Testis (tissue), 5 donors: ENCODE measurements at places on chromosomes 7 and 10. TPM values are rescaled to one million over a fixed set of nuclear protein-coding genes. Genes with fewer than 3 reads are reported as not detected.

GRCh38 chr7:142788303-142789289 is 17.8 kb downstream of the PRSS2 start:
- DNase-seq = peak; percentile 31

- no peak for DNase-seq
Observed at GRCh38 chr10:33150146-33150545, 184.3 kb downstream of the NRP1 start.

DNA sequence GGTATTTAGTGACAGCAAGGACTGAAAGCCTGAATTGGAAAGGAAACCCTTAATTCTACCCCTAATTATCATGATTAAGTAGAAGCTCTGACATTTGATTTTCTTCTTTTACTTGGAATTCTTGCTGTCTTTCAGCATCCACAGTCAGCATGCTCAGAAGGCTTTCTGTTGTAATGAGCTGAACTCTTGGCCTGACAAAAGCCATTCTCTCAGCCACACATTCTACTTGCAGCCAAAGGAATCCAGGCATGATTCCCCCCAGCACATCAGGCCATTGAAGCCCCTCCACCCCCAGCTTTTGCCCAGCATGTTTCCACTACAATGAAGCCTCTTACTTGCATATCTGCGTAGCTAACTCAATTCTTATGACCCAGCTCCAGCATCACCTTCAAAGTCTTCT is 94.3 kb upstream of the FRMD4A start:
- DNase-seq = no peak

DNA sequence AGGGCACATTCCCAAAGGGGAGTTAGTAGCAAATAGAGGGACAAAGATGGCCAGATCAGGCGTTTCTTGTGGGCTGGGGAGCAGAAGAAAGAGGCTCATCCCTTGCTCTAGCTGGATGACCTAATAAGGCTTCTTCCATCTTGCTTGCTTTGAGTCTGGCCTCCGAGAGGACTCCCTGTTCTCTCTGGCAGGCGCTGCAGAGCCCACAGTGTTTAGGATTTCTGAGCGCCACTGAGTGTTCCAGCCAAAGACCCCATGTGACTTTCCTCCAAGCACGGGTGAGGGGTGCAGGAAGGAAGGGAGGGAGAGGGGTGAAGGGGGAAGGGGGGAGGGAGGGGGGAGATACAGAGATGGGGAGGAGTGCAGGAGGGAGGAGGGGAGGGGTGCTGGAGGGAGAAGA is 203.8 kb upstream of the SVIL start:
- peak; percentile 83 for DNase-seq

GRCh38 chr10:20089879-20090278 is 273.6 kb downstream of the PLXDC2 start:
- no peak for DNase-seq

GRCh38 chr7:15963206-15963605 is 276.7 kb upstream of the MEOX2 start:
- no peak for DNase-seq

DNA sequence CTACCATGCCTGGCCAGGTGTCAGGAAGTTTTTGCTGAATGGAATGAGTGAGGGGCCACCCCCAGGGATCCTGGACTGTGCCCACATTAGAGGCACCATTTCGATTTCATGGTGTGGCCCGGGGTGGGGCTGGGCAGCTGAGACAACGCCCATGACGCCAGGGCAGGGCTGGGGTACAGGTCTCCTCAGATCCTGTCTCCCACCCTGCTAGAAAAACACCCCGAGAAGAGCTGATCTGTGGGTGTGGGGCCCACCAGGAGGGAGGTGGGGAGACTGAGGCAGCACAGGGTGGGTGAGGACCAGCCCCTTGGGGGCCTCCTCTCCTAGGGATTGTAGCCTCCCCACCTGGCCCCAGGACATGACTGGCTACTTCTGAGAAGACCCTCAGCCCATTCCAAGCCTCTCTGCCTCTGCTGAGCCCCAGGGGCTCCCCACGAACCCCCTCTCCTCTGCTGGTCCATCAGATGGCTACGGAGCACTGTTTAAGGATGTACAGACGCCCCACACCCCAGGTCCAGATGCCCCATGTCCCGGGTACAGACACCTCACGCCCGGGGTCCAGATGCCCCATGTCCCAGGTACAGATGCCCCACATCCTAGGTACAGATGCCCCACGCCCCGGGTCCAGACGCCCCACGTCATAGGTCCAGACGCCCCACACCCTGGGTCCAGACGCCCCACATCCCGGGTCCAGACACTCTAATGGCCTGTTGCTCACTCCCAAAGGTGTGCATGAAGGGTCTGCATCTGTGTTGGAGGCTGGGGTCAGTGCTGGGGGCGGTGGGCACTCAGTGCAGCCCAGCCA is 99.4 kb downstream of the MICALL2 start:
- DNase-seq = no peak

- no peak for DNase-seq
Observed at GRCh38 chr7:112487457-112488263, 6.9 kb downstream of the LSMEM1 start.

DNA sequence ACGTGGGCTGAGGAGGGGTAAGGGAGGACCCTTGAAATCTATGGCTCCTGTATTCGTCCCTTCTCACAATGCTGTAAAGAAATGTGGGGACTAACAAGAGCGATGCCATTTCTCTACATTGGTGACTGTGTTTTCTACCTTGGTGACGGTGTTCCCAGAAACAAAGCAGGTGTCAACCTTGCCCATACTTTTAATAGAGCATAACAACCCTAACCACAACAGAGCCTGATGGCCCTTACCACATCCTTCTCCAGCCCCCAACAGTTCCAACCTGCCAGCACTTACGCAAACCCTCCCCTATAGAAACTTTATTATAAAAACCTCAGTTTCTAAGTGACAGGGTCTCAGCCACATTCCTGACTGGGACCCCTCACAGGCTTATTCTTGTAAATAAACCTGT is 28.2 kb upstream of the ADCYAP1R1 start:
- DNase-seq = no peak

- no peak for DNase-seq
Observed at GRCh38 chr7:71429083-71429482, 297.1 kb downstream of the GALNT17 start.

DNA sequence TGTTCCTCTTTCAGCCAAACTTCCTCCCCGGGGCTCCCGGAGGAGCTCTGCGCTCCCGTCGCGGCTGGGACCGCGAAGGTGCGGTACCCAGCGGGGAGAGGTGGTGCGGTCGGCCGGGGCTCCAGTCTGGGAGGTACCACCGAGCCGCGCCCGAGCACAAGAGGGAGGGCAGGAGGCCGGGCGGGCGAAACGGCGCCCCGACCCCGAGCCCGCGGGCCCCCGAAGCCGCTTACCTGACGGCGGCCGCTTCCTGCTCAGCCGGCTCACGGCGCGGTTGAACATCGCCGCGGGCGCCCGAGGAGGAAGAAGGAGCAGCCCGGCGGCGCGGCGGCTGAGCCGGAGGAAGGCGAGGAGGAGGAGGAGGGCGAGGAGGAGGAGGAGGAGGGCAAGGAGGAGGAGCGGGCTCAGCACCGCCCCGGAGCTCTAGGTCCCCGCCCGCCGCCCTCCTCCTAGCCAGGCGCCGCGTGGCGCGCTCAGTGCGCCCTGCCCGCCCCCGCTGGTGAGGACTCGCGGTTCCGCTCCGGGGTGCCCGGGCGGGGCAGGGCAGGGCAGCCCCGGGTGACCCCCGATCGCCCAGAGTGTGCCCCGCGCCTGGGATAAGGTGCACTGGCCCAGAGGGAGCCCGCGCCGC is at the start of gene RGS10:
Gene RGS10 (minus strand): TSS at position 363 of the 631 bp plus-strand sequence. CDS start 81 bp downstream, at position 282.
- peak; percentile 79 for DNase-seq

- no peak for DNase-seq
Observed at GRCh38 chr10:24393201-24393600, 184.3 kb downstream of the KIAA1217 start.

GRCh38 chr10:122044045-122044661 is 55.2 kb downstream of the TACC2 start:
- DNase-seq = no peak

- DNase-seq = no peak
Observed at GRCh38 chr7:28940741-28941384, 17.3 kb downstream of the TRIL start.

DNA sequence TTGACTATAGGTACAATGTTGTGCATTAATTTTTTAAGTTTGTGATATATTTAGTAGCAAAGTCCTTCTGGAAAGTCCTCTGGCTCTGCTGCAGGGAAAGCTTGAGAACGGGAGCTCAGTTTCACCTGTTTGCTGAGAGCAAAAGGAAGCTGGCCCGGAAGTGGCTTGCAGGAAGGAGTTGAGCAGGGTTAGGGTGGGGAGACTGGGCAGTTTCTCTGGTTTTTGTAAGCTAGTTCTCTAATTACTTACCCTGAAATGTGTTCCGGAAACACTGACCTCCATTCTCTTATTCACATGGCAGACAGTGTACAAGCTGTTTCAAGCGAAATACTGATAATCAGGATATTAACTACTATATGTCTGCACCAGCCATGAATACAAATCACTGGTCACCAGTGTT is 22.3 kb downstream of the MAP3K8 start:
- no peak for DNase-seq

DNA sequence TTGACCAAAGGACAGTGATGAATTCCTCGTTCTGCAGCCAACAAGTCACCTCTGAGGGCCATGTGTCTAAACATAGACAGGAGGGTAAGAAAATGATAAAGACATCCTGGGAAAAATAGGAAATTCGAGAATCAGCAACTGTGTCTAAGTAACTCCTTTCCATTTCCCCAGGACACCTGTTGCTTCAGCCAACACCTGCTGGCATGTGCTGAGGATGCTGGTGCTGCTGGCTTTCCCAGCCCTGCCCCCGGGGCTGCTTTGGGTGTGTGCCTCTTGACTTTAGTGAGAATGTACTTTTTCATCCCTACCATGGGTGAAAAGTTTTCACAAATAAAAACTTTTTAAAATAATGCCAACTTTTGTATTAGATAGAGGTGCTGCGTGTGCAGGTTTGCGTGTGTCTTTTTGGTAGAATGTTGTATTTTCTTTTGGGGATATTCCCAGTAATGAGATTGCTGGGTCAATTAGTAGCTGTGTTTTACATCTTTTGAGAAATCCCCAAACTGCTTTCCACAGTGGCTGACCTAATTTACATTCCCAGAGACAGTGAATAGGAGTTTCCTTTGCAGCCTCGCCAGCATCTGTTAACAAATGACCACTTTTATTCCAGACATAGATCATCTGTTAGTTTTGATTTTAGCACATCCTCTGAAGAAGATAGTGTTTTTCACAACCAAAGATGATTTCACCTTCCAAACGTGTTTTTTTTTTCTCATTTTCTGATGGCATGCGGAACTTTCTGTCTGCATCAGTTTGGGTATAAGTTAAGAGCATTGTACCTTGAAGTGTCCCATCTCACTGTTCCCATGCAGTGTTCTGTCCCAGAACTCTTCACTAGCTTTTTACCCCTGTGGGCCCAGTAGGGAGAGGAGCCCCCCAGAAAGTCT is 104.2 kb upstream of the ACBD5 start:
- no peak for DNase-seq

DNA sequence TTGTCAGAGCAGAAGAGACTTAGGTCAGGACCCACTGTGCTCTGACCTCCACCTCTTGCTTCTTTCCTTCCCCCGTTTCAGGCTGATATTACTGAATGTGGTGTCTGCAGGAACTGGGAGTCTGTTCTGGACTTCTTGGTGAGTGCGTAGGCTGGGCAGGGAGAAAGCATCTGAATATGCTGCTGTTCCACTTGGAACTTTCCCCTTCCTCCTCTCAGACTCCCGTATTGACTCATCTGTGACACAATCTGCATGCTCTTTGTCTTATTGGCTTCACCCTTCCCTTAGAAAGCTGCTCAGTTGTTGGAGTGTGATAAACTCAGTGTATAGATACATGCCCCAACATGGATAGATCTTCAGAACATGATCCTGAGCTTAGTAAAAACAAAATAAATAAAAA is 137.6 kb upstream of the HABP2 start:
- no peak for DNase-seq

DNA sequence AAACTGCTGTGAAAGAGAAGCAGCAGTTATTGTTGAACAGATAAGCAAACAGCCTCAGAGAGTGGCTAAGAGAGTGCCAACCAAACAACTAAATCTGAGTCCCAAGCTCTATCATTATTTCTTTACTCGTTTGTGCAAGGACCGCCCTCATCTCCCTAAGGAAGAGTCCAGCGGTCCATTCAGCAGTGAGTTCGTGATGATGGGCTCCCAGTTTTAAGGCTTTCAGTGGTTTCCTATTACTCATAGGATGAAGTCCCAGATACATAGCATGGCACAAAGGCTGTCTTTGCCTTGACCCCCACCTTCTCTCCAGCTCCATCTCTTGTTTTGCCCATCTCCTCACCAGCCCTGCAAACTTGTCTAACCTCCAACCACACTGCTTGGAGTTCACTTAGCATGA is 24.3 kb upstream of the PDE1C start:
- no peak for DNase-seq

- DNase-seq = no peak
Observed at GRCh38 chr7:8206956-8207355, 55.0 kb downstream of the ICA1 start.

DNA sequence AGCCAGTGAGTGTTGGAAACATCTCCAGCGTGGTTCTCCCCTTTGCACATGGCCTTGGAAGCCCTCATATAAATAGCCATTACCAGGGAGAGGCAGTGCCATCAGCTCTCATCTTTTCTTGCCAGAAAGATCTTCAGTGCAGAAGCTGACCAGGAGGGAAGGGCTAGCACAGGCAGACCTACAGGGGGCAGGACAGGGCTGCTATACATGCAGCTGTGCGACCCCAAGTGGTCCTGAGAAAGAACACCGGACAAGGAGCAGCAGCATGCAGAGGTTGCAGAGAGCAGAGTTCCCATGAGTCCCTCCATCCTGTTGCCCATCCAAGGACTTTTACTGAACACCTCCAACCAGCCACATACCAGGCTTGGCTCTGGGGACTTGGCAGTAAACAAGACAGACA is 17.1 kb downstream of the GRID1 start:
- DNase-seq = no peak

GRCh38 chr7:24843821-24844434 is 86.7 kb upstream of the GSDME start:
- no peak for DNase-seq

DNA sequence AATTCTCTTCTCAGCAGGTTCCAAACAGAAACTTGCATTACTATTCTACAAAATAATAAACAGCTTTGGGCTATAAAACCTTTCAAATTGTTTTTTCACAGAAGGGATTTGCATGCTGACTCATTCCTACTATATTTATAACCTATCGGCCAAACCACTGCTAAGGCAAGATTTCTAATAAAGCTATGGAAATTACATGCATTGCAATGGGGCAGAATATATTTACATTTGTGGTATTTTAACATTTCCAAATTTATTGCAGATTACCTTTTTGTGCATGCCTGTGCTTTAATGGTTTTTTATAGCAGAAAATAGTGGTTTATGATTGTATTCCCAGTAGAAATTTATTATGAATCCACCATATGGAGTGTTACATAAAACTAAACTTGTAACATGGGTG is 69.0 kb upstream of the NPVF start:
- DNase-seq = no peak

- peak; percentile 81 for DNase-seq
Observed at GRCh38 chr7:100694098-100694745, at the start of gene GIGYF1. GIGYF1 (minus strand) TSS chr7:100694250; CDS start chr7:100688238, 6,012 bp downstream.

The FBXO24 gene
- polyA plus RNA-seq = 112 TPM

The TAS2R41 gene
- not detected for polyA plus RNA-seq

The TMEM60 gene
- polyA plus RNA-seq = 27.9 TPM

The PRLHR gene
- not detected for polyA plus RNA-seq
